ENCODE measurements at places on chromosomes 7 and 10.

DNA sequence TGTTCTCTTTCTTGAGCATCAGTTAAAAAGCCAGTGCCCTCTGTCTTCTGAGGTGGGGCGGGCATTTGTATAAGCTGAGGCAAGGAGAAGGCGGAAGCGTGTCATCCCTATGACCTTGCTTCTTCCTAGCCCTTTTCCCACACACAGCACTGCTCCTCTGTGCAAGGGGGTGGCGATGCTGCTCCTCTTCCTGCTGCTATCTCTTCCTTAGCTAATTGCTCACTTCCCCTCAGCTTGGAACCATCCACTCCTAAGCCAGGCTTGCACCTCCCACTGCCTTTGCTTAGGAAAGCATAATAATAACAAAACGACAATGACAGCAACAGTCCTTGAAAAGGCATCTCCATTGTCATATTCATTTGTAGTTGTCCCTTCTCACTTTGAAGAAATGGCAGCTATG lies 366.9 kb downstream of the PHTF2 start:
- DNase-seq = no peak

DNA sequence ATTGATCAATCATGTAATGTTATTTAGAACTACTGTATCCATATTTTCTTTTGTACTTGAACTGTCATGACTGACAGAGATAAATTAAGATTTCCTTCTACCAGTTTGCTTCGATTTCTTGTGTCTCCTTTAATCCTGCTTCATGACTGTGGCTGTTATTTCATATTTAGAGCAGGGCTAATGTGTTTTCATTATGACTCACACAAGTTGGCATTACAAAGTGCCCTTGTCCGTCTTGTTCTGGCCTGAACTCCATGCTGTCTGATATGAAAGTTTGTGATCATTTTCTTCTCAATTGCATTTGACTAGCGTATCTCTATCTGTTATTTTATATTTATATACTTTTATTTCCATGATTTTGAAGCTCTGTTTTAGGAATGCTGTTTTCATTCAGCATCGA lies 344.1 kb upstream of the PRKCQ start:
- no peak for DNase-seq

DNA sequence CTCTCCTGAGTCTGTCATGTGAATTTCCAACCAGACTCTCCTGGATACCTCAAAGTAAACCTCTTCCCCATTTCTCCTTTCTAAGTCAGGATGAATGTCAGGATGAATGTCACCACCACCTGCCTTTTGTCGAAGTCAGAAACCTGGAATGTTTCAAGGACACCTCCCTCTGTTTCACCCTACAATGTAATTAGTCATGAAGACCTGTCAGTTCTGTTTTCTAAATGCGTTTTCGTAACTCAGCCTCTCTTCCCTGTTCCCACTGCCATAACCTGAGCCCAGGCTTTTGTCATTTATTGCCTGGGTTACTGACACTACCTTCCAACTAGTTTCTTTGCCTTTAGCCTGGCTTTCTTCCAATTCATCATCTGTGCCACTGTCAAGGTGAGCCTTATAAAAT lies 5.5 kb upstream of the STN1 start:
- no peak for DNase-seq

- no peak for DNase-seq
These were observed 207.9 kb downstream of the CACNA2D1 start for GRCh38 chr7:82235713-82236112.

- peak; percentile 87 for DNase-seq
These were observed at the start of gene GATA3 for GRCh38 chr10:8054494-8055407. GATA3 (plus strand) TSS chr10:8054688; CDS start chr10:8055656, 968 bp downstream.

DNA sequence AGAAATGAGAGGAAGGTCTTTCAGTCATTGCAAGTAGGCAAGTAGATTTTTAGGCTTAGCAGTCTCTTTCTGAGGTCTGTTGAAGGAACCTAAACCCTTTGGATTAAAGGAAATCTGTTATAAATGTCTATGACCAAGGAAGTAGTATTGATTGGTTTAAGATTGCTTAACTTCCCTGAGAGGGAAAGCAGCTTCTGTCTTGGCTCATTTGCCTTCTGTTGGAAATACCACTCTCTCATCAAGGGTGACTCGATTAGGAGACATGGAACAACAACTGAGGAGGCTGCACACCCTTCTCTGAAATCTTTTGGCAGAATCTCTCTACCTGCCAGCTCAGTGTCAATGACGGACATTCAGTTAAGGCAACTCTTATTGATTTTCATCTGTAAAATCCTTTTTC lies 282.9 kb downstream of the PRKG1 start:
- DNase-seq = no peak

DNA sequence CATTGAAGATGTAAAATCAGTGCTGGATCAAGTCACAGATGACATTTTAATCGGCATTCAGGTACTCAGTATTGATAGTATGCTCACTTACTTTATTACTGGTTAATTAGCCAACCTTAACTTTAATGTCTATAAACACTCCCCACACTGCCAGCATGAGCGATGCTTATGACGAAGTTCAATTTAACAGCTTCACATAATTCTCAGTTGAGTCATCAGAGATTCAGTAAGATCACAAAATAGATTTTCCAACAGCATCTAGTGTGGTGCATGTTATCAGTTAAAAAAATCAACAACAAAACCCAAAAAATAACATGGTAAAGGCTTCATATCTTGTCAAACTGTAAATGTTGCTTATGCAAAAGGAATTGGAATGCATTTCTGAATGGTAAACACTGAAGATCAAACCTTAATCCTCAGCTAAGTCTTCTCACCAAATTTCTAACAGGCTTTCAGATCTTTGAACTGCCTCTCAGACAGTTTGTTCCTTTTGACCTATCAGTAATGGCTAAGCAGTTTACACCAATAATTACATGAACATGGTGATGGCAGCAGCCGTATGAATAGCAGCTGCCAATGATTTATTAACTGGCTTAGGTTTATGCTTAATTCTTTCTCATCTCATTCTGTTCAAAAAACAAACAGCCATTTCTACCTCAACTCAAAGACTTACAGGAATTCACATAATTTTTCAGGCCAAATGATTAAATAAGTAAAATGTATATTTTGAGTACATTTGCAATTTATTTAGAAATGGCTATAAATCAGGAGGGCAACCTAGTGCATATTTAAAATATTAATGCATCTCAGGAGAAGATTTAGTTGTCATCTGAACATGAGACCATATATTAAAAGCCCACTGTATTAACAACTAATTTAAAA lies 98.5 kb downstream of the CABCOCO1 start:
- no peak for DNase-seq

- DNase-seq = no peak
These were observed 12.8 kb upstream of the CNNM1 start for GRCh38 chr10:99316374-99316773.

DNA sequence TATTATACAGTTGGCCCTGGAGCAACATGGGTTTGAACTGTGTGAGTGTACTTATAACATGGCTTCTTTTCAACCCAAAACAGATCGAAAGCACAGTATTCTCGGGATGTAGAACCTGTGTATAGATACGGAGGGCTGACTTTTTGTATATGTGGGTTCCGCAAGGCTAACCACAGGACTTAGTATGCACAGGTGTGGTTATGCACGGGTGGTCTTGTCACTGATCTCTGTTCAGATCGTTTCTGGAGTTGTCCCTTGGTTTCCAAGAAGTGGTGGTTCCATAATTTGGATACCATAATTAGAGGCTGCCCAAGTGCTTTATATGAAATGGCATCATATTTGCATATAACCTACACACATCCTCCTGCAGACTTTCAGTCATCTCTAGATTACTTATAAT lies 10.9 kb upstream of the BHLHA15 start:
- no peak for DNase-seq

GRCh38 chr10:118930614-118931013 lies 98.9 kb upstream of the NANOS1 start:
- DNase-seq = no peak

DNA sequence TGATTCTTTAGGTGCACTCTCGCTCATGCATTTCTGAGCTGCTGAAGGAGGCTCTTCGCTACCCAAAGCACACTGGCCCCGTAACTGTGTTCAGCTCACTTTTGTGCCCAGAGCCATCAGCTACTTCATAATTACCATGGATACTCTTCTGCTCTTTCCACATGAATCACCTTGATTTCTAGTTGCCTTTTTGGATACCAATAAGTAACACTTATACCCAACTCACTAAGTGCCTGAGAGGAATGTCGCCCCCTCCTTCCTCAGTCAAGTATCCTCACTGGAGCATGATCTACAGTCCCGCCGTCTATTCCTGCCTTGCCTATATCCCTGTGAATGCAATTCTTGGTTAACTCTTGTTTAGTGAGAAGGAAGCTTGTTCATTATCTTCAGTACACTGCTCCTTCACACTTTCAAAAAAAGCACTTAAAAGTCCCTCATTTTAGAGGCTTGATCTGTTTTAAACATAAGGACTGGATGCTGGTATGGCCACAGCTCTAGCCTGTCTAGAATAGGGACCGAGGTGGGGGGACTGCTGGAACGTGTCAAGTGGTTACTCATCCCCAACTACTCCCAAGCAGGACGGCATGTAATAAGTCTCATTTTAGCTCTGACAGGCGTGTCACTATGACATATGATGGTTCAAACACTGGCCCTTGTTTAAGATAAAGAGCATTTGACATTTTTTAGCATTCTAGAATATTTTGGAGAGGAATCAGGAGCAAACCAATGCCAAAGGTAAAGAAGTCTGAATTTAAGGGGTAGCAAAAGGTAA lies 23.7 kb downstream of the SVIL start:
- no peak for DNase-seq

- DNase-seq = peak; percentile 21
These were observed 57.5 kb downstream of the COL17A1 start for GRCh38 chr10:104028146-104028545.

DNA sequence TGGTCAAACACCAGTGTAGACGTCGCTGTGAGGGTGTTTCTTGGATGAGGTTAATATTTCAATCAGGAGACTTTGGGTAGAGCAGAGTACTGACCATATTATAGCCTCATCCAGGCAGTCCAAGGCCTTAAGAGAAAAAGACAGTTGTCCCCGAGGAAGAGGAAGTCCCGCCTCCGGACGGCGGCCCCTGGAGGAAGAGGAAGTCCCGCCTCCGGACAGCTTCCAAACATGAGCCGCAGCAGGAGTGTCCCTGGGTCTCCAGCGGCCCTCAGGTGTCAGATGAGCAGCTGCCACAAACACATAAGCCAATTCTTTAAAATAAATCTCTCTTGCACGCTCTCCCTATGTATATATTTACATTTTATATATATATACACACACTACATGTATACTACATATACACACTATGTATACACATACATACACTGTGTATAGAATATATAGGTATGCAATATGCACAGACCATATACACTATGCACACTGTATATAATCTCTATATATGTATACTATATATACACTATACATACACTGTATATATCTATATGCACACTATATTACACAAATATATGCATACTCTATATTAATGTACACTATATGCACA lies 37.5 kb downstream of the PWWP2B start:
- peak; percentile 58 for DNase-seq

DNA sequence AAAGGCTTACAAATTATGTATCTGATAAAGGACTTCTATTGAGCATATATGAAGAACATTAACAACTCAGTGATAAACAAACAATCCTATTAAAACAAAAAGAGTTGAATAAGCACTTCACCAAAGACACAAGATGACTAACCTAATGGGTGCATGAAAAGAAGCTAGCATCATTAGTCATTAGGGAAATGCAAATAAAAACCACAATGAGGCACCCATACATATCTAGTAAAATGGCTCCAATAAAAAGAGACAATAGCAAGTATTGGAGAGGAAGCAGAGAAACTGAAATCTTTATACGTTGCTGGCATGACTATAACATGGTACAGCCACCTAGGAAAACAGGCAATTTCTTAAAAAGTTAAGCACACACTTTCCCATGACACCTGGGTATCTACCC lies 77.6 kb upstream of the ZMIZ1 start:
- no peak for DNase-seq

- no peak for DNase-seq
These were observed 109.1 kb upstream of the GRM3 start for GRCh38 chr7:86534641-86535040.

GRCh38 chr10:20343036-20343435 lies 526.8 kb downstream of the PLXDC2 start:
- DNase-seq = no peak

DNA sequence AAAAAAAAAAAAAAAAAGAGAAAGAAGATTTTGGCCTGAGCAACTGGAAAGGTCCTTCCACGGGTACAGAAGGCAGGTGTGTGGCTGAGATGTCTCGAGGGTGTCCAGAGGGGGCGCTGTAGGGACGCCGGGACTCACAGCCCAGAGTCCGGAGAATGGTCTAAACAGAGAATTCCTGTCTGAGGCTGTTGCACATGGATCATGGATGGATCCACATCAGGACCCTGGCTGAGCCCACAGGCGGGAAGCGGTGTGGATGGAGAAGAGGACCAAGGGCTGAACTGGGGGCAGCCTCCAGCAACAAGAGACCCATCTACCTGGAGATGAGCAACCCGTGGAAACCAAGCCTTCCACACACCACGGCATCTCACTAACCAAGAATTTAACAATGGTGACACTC lies 55.0 kb downstream of the PKD1L1 start:
- DNase-seq = no peak

GRCh38 chr10:44780426-44780825 lies 130.7 kb upstream of the TMEM72 start:
- DNase-seq = no peak

GRCh38 chr7:78350926-78351325 lies 552.4 kb downstream of the PHTF2 start:
- no peak for DNase-seq

GRCh38 chr10:50981904-50982303 lies 92.4 kb upstream of the PRKG1 start:
- DNase-seq = no peak

DNA sequence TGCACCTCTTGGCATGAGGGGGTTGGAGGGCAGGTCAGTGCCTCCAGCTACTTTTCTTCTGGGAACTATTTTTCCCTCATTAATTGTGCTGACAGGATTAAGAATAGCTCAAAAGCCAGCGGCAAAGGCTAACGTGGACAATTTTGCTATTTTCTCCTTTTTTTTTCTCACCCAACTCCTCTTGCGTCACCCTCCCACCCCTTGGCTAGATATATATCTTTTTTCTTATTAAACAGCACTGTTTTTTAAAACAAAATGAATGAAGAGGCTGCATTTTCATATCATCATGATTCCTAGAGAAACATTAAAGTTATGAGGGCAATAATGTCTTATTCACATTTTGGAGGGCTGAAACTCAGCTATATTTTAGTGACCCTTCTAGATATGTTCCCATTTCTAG lies 251.8 kb upstream of the NFE2L3 start:
- no peak for DNase-seq

- DNase-seq = no peak
These were observed 138.7 kb downstream of the FAM204A start for GRCh38 chr10:118203461-118203860.

- DNase-seq = no peak
These were observed 77.0 kb upstream of the TRIM24 start for GRCh38 chr7:138382862-138383565.

- DNase-seq = no peak
These were observed 72.4 kb upstream of the KDM7A start for GRCh38 chr7:140249036-140249806.

DNA sequence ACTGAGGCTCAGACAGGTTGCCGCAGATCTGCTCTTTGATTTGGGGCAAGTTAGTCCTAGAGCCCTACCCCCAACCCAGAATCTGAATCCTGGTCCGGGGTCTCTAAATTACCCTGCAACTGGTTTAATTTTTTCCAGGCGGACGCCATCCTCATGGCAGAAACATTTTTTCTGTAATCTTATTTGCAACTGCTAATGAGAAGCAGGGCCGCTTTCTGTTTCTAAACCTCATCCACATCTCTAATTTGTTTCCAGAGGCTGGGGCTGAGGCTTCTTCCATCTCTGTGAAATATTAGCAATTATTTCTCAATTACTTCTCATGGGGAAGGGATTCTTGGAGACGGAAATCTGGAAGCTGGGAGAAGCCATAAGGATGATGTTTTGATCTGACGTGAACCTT lies 261.6 kb downstream of the RPS24 start:
- no peak for DNase-seq
